ENCODE measurements at places on chromosomes 7 and 10. TPM values are rescaled to one million over a fixed set of nuclear protein-coding genes. Genes with fewer than 3 reads are reported as not detected.

Gene RAB18
- total RNA-seq = 42.1 TPM

Gene CTAGE4
- total RNA-seq = 0.07 TPM

Gene ZNF239
- 1.1 TPM for total RNA-seq

Gene LIPJ
- not detected for total RNA-seq

Gene PRTFDC1
- total RNA-seq = 22.5 TPM

Gene MYOZ1
- not detected for total RNA-seq

Gene NME8
- total RNA-seq = not detected

Gene CCDC172
- total RNA-seq = not detected

Gene RNF148
- total RNA-seq = 0.86 TPM

DNA sequence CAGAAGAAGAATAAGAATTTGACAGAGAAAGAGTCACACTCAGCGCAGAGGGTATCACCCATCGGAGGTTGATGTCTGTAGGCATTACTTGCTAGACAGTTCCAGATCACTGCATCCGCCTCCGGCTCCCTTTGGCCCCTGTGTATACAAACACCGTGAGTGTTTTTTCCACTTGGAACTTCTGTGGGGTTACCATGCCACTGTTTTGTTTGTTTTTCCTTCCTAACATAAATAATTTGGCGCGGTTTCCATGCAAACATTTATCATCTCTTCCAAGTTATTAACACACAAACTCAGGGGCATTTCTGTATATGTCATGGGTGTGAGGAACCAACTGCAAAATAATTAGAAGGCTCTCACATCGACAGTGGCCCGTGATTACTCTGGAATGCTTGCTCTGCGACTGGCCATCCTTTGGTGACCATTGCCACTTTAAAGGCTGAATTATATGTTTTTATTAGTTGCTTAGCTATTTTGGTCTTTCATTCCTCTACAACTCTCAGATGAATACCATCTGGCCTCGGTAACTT is 612.2 kb upstream of the MKI67 start:
- DNase-seq = no peak

DNA sequence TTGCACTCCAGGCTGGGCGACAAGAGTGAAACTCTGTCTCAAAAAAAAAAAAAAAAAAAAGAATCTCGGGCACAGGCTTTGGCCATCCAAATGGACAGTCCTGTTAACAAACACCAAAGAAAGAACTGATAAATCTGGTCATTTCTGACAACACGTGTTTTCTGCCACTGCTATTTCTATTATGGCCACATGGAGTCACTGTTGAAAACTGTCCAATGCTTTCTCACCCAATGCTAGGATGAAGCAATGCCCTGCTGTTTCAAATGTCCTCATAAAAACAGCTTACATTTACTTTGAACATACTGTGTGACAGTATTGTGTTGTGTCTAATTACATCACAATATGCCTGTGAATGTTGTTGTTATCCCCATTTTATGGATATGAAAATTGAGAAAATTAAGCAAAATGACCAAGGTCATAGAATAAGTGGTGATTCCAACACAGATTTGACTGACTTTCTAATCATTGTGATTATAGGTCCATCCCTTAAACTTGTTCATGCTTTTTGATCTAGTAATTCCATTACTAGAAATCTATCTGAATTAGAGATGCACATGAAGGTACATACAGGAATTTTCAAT is 19.9 kb upstream of the MAP3K8 start:
- no peak for DNase-seq

DNA sequence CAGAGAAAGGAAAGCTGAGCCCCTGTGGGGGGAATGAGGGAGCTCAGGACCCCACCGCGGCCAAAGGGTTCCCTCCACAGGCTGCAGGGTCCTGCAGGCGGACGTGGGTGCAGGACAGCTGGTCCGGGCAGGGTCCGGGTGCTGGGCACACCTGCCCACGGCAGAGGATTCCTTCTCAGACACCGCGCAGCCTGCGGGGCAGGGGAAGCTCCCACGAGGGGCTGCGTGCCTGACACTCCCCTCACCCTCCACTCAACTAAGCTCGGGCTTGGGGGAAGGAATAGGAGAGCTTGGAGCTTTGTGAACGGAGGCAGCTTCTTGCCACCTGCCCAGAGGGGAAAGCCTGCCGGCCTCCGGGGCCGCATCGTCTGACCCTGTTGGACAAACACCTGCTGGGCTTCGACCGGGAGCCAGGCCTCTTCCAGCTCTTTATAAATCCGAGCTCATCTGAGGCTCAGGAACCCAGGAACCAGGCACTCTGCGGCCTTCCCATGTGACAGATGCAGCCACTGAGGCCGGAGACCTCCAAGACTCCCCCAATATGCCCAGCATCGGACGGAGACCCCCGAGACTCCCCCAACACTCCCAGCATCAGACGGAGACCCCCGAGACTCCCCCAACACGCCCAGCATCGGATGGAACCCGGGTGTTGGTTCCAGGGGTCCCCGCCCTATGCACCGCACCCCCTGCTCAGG is 97.3 kb downstream of the PDGFA start:
- DNase-seq = no peak

- DNase-seq = no peak
Observed at GRCh38 chr7:26293569-26294308, 2.1 kb downstream of the SNX10 start.

DNA sequence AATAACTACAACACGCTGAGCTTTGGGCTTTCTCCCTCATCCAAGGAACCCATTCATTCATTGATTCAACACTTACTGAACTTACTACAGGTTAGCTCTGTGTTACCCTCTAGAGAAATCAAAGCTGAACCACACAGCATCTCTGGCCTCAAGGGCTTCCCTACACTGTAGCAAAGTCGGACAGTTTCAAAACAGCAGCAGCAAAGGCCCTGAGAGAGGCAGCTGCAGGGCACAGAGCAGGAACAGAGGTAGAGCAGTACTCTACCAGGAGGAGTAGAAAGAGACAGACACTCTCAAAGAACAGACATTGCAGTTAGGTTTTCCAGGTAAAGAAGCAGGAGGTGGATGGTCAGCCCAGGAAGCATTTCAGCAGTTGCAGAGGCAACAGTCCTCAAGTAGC is 16.1 kb downstream of the DOCK4 start:
- no peak for DNase-seq

GRCh38 chr7:24477398-24478136 is 95.7 kb upstream of the PALS2 start:
- no peak for DNase-seq

GRCh38 chr10:69646185-69647060 is 16.4 kb downstream of the FAM241B start:
- no peak for DNase-seq

- DNase-seq = no peak
Observed at GRCh38 chr7:82172017-82172416, 271.6 kb downstream of the CACNA2D1 start.

GRCh38 chr7:142753366-142753765 is 4.1 kb downstream of the PRSS1 start:
- DNase-seq = no peak

DNA sequence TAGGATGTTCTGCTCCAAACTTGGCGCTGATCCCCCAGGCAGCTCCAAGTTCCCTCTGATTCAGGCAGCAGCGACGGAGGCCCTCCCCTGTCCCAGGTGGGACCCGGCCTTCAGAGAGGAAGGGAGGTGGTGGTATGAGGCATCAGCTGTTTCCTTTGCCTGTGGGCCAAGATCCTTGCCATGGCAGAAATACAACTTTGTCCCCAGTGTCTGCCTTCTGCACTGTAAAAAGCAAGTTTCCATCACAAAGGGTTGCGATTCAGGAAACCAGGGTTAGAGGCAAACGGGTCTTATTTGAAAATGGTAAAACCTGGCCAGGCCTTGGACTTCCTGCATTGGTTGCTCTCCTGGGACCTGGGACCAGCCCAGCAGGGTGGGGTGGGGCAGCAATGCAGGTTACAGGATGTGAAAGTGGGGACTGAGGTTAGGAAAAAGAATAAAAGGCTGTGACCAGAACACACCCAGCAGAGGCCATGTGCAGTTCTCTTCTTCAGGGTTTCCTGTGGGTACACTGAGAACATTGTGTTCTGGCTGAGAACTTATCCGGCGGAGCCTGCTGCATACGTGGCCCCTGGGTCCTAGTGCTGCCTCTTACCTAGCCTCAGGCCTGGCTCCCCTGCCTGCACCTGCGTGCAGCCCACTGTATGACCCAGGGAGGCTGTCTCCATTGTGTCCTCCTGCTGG is 25.1 kb upstream of the DDIT4 start:
- peak; percentile 68 for DNase-seq

DNA sequence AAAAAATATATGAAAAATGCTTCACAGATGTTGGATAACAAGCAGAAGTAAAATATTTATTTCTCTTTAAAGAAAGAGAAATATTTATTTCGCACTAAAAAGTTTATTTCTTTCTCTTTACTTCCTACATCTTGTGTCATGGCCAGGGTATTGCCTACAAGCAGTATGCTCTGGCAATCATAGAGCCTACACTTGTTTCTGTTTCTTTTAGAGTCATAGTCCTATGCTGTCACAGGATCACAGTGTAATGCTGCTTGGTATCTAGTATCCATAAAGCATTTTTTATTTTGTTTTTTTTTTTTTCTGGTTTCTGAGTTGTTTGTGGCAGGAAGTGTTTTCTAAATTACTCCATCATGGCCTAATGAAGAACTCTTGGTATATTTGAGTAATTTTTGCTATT is 116.0 kb downstream of the ATRNL1 start:
- no peak for DNase-seq

GRCh38 chr7:29075606-29076005 is 70.7 kb downstream of the CPVL start:
- no peak for DNase-seq

DNA sequence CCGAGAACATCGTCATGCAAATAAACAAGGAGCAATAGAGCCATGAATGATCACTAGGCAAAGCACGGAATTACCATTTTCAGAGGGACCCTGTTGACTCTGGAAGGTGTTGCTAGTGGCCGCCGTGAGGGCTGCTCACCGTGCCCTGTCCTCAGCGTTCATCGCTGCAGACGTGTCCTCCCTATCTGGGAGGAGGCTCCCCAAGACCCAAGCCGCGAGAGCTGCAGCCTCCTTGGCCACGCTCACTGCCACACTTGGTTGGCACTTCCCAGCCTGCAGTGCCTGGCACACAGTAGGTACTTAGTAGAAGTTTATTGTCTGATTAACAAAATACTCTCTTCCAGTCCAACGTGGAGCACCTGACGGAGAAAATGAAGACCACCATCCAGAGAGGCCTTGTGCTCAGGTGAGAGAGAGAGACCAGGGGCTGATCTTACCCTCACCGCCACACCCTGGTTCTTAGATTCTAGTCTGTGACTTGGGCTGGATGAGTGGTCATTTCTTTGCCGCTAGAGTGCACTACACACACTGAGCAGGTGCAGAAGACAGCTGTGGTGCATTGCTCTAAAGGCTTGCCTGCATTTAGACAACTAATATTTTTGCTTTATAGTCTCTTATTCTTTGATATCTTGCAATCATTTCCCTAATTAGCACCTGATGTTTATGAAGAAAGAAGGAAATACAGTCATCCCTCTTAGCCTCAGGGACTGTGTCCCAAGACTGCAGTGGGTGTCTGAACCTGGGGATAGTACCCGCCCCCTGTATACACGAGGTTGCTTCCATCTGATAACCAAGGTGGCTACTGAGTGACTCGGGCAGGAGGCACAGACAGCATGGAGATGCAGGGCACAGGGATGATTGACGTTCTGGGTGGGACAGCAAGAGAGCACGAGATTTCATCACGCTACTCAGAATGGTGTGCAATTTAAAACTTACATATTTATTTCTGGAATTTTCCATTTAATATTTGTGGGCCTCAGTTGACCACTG is 40.3 kb downstream of the PITRM1 start:
- DNase-seq = no peak

GRCh38 chr10:73932620-73933112 is 21.7 kb downstream of the PLAU start:
- no peak for DNase-seq

DNA sequence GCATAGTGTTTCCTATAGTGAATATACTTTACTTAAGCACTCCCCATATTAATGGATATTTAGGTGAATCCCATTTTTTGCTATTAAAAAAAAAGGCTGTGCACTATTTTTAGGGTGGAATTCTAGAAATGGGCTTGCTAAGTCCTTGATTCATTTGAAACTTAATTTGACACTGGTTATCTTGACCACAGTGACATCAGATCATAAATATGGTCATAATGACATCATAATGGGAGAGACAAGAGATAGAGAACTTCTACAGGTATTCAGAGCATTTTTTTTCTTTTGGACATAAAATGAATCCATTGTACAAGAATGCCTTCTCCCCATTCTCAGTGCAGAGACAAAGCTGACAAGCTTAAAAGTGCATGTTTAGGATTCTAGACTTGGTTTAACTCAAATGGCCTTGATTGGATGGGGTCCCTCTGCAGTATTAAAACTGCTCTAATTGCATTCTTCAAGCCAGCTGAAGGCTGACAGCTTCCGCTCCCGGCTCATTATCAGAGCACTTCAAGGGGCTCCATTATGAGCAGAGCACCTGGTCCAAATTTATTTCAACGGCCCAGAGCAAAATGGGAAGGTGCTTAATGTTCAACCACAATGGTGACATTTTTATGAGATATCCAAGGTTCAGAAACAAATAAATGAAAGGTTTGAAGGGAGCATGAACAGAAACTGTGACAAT is 104.8 kb downstream of the JAZF1 start:
- DNase-seq = no peak

DNA sequence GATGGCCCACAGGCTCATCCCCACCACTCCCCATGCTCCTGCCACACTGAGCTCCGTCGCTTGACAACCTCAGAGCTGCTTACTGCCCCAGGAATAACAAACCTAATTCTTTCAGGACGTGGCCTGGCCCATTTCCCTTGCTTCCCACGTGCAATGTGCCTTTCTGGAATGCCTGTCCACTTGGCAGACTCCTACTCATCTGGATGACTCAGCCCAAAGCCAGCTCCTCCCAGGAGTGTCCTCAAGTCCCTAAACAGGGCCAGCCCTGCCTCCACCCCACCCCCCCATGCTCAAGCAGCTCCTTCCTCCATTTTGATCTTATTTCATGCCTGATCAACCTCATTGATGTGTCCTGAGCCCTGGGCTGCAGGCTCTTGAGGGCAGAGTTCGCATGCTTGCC is 164.9 kb upstream of the RNF32 start:
- DNase-seq = no peak

DNA sequence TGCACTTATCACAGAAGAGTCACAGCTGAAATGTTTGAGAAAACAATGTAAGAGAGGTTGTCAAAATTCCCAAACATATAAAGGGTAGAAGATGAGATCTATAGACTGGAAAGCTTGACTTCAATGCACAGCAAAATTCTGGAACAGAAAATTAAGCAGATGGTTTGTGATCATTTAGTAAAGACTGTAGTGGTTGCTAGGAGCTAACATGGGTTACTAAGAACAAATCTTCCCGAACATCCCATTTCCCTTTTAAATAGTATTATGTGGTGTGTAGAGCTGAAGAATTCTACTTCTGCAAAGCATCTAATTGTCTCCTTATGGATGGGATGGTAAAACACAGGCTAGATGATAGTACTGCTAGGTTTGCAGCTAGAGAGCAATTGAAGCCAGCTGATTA is 312.3 kb downstream of the CAMK1D start:
- no peak for DNase-seq
